ENCODE measurements at places on chromosomes 1 and 21. TPM values are rescaled to one million over a fixed set of nuclear protein-coding genes. Genes with fewer than 3 reads are reported as not detected.

- no peak overlapping the region for H3K4me3 ChIP-seq
- peaks cover 9% of the 10 kb centered on the region for H3K27me3 ChIP-seq
- peaks cover 2% of the 10 kb centered on the region for H3K4me1 ChIP-seq
- H3K27ac ChIP-seq, result no peak overlapping the region
Measured at GRCh38 chr1:18972531-18972930, 16.1 kb upstream of the IFFO2 start.

The OR6N1 gene
- not detected for total RNA-seq

GRCh38 chr1:103220631-103221041, 112.3 kb upstream of the COL11A1 start:
- H3K4me1 ChIP-seq, result no peaks in the 10 kb centered on the region
- no peaks in the 10 kb centered on the region for H3K27me3 ChIP-seq
- no peaks in the 10 kb centered on the region for H3K36me3 ChIP-seq
- no peak overlapping the region for H3K4me3 ChIP-seq

DNA sequence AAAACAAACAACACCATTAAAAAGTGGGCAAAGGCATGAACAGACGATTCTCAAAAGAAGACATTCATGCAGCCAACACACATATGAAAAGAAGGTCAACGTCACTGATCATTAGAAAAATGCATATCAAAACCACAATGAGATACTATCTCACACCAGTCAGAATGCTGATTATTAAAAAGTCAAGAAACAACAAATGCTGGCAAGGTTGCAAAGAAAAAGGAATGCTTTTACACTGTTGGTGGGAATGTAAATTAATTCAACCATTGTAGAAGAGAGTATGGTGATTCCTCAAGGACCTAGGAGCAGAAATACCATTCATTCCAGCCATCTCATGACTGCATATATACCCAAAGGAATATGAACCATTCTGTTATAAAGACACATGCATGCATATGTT, 419.6 kb downstream of the NEGR1 start:
- H3K27me3 ChIP-seq, result no peaks in the 10 kb centered on the region
- no peak overlapping the region for H3K4me3 ChIP-seq
- H3K36me3 ChIP-seq, result no peaks in the 10 kb centered on the region
- DNase-seq, result no peak

The AMY1A gene
- total RNA-seq, result not detected

GRCh38 chr1:194056169-194056568, 869.8 kb upstream of the B3GALT2 start:
- no peaks in the 10 kb centered on the region for H3K27me3 ChIP-seq
- no peaks in the 10 kb centered on the region for H3K4me1 ChIP-seq
- no peak overlapping the region for H3K27ac ChIP-seq
- H3K36me3 ChIP-seq, result no peaks in the 10 kb centered on the region
- DNase-seq, result no peak
- H3K4me3 ChIP-seq, result no peak overlapping the region

The CYP4Z1 gene
- 0.18 TPM for total RNA-seq

The SERPINC1 gene
- 0.13 TPM for total RNA-seq
